T-helper 17 cell (primary cell): ENCODE measurements at places on chromosomes 5 and 9. TPM values are rescaled to one million over a fixed set of nuclear protein-coding genes. Genes with fewer than 3 reads are reported as not detected.

The TRMO gene
- total RNA-seq, result 41.2 TPM

The CCL27 gene
- total RNA-seq, result not detected

The PCDHAC1 gene
- not detected for total RNA-seq

The LIX1 gene
- not detected for total RNA-seq

The CDC20B gene
- total RNA-seq, result not detected

The NUP188 gene
- total RNA-seq, result 75.1 TPM

The DOCK8 gene
- 160 TPM for total RNA-seq
